GM19239 (cell line): ENCODE measurements at places on chromosomes 3 and 15.

- no peak for DNase-seq
These were observed 371.9 kb upstream of the RARB start for GRCh38 chr3:25056036-25056755.

GRCh38 chr3:65902304-65902793 is 136.4 kb downstream of the MAGI1 start:
- DNase-seq: no peak

GRCh38 chr3:159829539-159830227 is 159.0 kb upstream of the IL12A start:
- DNase-seq: no peak

GRCh38 chr3:127698691-127699415 is 26.1 kb downstream of the ABTB1 start:
- no peak for DNase-seq

DNA sequence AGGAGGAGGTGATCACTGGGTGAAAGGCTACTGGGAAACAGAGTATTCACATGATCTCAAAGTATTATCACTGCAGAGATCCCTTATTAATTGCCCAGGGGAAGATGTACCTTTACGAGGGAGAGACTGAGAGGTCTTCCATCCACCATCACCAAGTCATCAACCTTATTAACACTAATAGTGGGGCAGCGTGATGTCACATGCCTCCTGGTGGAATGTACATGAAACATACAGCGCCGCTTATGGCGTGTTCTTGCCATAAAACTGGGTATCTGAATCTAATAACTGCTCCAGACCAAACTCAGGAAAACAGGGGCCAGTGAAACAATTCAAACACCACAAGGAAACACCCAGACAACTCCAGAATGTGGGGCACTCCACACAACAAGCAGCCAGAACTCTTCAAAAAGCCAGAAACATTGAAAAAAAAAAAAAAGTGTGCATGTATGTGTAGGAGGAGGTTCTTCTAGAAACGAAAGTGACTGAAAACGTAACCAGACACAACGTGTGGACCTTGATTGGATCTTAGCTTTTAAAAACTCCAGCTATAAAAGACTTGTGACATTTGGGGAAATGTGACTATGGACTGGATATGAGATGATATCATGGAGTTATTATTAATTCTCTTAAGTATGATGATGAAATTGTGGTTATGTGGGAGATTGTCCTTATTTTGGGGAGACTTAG is 4.6 kb downstream of the STIMATE start:
- no peak for DNase-seq

DNA sequence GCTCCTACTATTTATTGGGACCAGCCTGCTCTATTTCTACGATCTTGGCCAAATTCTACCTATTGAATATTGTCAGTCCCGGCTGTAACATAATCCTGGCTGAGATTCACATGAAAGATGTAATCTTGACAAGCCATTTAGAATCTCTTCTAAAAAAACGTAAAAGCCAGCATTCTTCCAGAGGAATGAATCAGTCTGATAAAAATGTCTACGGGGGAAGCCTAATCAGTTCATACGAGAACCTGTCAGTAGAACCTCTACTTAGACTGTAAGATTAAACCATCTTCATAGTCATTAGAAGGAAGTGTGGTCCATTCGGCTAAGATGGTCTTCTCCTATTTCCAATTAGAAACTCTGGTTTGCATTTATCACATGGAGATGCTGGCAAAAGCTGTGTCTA is 147.2 kb upstream of the WNT5A start:
- no peak for DNase-seq

DNA sequence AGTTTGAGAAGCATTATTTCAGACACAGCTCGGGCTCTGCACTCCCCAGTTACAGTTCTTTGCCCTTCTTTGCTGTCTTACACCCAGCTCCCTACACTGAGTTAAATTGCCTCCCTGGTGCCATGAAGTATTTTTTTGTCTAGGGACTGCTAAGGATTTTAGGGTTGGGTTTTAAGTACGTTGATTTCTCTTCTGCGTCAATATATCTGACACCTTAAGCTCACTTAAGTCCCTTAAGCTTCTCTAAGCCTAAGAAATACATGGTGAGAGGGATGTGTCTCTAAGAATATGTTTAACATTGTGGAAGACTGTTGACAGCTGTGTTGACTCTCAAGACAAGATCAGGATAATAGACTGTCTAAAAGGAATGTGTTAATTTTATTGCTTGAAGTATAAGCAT is 400.5 kb downstream of the PTPRG start:
- no peak for DNase-seq

DNA sequence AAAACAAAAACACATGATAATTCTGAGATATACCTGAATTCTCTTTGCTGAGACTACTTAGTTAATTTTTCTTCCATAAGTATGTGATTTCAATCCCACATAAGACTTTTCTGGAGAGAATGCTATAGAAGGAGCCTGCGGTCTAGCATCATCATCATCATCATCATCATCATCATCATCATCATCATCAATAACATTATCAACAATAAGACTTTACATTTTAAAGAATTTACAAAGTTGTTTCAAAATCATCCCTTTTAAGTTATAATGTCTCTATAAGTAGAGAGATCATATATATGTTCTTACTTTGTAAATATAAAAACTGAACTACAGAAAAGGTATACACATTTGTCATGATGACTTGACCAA is 965.3 kb downstream of the ROBO1 start:
- no peak for DNase-seq

DNA sequence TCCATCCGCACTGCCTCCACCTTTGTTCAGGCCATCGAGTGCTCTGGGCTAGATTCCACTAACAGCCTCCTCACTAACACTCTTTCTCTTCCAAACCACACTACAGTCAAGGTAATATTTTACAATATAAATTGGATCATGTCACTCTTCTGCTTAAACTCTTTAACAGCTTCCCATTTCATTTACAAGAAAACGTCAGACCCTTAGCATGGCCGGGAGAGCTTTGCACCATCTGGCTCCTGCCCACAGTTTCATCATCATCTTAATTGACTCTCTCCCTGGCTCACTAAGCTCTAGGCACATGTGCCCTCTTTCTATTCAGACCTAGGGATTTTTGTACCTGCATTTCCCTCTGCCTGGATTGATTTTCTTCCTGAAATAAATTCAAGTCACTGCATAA is 354.7 kb downstream of the FGF12 start:
- no peak for DNase-seq
